ENCODE measurements at places on chromosomes 5 and 9. TPM values are rescaled to one million over a fixed set of nuclear protein-coding genes. Genes with fewer than 3 reads are reported as not detected.

DNA sequence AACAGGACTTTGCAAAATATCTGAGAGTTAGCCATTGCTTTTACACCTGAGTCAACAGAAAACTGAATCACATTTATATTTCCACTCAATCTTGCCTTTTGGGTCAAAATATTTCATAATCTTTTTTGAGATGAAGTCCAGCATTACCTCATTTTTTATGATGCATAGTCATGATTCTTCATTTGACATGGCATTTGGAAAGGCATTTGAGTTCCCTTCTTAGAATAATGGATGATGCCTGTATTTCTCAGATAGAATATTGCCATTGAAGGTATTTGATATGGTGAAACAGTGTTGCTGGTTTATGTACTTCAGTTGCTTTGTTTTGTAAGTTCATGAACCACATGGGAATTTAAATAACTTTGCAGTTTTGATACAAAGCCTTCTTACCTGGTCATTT lies 180.4 kb downstream of the PRR16 start:
- no peak for DNase-seq

RXFP3 gene
- total RNA-seq = not detected

GRCh38 chr5:172748341-172748843 lies 22.6 kb downstream of the DUSP1 start:
- no peak for DNase-seq

GRCh38 chr5:169647566-169647965 lies 10.5 kb downstream of the DOCK2 start:
- DNase-seq = no peak

DNA sequence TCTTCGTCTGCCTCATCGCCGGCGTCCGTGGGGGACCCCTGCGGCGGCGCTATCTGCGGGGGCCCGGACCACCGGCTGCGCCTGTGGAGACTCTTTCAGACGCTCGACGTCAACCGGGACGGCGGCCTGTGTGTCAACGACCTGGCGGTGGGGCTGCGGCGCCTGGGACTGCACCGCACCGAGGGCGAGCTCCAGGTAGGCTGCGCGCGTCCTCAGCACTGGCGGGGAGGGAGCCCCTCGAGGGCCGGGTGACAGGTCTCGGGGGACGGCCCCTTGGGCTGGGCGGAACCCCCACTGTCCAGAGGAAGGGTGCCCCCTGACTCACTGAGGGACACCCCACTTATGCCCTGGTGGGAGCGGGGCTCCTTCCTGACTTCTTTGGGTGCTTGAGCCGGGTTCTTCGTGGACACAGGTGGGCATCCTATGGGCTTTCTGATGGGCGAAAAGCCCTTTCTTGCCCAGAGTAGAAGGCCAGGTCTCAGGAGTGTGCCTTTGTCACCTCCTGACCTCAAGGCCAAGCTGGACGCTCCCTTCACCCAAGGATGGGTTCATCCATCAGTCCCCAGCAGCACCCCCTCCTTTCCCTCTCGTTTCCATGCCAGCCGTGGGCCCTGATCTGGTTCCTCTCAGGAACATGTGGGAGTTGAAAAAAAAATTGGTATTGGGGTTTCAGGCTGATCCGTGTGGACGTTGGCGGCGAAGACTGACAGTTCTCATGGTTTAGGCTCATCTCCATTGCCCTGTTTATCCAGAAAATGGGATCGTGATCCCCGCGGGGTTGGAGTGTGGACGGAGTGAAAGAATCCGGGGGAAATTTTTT lies 564 bp downstream of the SLC25A25 start:
- DNase-seq = no peak

GRCh38 chr5:77463905-77464304 lies 28.2 kb downstream of the WDR41 start:
- DNase-seq = no peak

EIF4E1B gene
- total RNA-seq = not detected

- no peak for DNase-seq
Observed at GRCh38 chr5:90809311-90810056, 250.9 kb downstream of the ADGRV1 start.

- DNase-seq = no peak
Observed at GRCh38 chr9:18745710-18746109, 271.8 kb downstream of the ADAMTSL1 start.

DNA sequence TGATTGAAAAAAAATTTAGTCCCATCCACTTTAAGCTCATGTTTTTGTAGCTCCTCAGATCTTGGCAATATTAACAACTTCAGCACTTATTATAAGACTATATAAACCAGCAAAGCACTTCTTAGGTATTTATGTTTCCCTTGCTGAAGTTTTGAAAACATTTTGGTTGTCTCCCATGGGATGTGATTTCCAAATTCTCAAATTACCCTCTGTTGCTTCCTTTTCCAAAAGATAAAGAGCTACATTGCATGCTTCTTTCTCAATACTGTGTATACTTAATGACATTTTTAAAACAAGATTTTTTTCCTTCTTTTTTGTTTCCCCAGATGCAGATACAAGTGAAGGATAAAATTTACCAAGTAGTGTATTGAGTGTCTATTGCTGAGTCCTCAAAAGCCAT lies 567.1 kb downstream of the CSNK1G3 start:
- DNase-seq = no peak

DNA sequence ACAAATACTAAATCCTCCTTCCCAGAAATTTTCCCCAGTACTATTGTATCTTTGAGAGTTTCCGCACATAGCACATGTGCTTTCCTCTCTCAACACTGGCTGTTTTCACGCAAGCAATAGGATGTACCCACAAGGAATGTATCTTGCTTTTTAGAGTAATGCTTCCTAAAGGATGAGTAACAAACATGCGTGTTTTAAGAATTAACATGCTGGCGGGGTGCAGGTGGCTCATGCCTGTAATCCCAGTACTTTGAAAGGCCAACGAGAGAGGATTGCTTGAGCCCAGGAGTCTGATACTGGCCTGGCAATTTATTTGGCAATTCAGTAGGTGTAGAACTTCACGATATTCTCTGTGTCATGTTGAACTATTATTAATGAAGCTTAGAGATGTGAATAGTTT lies 4.6 kb downstream of the RUFY1 start:
- DNase-seq = no peak

RELL2 gene
- total RNA-seq = 5.0 TPM

STKLD1 gene
- total RNA-seq = 3.1 TPM

PCDHGA3 gene
- total RNA-seq = not detected

TAF1L gene
- 0.07 TPM for total RNA-seq

DNA sequence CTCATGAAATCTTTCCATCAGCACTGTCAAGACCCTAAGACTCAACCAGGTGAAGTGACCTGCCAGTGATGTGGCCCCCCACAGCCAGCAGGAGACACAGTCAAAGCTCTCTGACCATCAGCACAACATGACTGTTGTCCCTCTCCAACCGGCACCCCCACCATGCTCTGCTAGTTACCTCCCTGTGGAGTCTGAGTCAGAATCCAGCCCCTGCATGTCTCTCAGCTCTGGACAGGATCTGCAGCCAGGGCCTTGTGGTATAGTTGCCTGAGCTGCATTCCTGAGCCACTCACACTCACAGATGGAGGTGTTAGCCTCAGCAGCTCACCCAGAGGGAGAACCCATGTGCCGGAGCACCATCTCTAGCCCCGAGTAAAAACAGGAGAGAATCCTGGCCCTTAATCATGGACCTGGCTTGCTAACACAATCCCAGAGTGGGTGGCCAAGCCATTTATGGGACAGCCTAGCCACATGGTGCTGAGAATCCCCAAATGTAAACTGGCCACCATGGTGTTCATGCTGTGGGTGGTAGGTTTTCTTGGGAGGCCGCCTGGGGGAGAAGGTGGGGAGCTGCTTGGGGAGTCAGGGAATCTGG lies 237.8 kb downstream of the PAPPA start:
- no peak for DNase-seq

CHSY3 gene
- total RNA-seq = 0.33 TPM

- DNase-seq = no peak
Observed at GRCh38 chr9:136309101-136309801, 5.4 kb upstream of the CCDC187 start.

GRCh38 chr5:99061299-99061698 lies 132.5 kb upstream of the CHD1 start:
- no peak for DNase-seq

DNA sequence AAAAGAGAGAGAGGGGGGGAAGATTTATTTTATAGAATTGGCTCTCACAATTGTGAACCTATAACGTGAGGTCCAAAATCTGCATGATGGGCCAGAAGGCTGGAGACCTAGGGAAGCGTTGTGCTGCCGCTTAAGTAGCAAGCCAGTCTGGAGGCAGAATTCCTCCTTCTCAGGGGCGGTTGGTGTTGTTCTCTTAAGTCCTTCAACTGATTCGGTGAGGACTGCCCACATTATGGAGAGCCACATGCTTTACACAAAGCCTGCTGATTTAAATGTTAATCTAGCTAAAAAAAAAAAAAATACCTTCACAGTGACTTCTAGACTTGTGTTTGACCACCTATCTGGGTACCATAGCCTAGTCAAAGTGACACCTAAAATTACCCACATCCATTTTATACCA lies 64.2 kb upstream of the CKS2 start:
- DNase-seq = no peak

CER1 gene
- total RNA-seq = not detected

DNA sequence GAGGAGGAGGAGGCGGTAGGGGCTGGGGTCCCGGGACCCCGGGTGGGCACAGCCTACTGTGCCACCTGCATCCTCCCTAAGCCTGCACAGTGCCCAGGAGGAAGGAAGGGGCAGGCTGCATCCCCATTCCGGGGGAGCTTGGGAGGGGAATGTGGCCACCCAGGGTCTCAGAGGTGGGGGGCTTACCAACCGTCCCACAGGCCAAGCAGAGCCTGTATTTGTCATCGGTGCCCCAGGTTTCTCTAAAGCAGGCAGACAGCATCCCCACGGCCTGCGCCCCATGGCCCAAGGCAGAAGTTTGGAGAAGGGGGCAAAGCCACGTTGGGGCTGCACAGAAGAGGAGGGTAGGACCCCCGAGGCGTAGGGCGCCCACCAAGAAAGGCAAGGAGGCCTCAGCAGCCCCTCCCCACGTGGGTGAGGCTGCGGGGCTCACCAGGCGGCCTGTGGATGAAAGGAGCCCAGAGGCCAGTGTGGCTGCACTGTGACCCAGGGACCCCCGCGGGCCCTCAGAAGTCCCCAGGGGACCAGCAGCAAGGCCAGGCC lies 507 bp upstream of the GPSM1 start:
- DNase-seq = no peak

SPATA31A3 gene
- total RNA-seq = not detected

NMUR2 gene
- total RNA-seq = not detected

DNA sequence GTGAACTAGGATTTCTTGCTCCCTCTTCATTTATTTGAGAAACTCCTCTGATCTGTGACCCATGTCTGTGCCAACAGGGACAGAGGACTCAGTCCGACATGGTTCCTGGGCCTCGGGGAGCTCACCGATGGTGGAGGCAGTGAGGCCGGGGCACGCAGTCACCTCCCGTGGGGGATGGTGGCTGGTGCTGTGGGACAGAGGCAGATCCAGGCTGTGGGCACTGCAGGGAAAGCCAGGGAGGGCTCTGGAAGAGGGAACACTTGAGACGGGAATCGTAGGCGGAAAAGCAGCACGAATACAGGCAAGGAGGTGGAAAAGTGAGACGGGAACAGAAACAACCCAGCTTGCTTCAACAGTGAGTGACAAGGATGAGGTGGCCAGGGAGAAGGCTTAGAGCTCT lies 127.8 kb downstream of the GABBR2 start:
- DNase-seq = no peak

DNA sequence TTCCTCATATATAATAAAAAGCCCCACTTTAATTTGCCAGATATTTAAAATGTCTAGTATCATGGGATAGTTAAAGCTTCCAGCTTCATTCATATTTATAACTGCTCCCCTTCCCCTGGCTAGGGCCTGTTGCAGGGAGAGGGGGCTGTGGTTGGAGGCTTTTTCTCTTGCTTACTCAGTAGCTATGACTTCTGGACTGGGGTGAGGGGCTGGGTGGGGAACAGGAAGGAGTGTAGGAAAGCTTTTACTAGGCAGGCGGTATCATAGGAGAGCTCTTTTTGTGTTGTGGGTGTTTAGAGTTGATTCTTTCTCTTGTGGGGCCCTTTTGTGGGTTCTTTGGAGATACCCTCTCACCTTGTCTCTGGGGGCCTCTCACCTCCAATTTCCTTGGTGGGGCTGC lies 39.4 kb downstream of the PIP5K1B start:
- no peak for DNase-seq

PTGR1 gene
- total RNA-seq = 611 TPM

DNA sequence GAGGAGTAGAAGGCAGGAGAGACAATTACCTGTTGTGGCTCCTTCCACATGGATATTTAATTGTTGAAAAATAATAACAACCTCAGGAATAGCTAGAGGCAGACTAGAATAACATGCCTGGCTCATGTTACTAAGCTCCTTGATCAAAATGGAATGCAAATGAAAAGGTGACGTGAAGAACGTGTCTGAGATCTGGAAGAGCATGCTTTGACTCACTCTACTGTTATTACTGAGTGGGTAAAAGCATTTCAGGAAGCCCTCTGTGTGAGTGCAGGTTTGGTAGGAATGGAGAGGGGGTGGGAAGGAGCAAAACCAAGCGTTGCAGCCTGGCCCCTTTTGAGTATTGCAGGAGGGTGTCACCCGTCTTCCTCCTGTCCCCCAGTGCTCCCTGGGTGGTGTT lies 84.8 kb downstream of the EQTN start:
- no peak for DNase-seq

Measured in PC-9 (cell line).